Lung (tissue), 17 donors: ENCODE measurements at places on chromosomes 16 and 17. TPM values are rescaled to one million over a fixed set of nuclear protein-coding genes. Genes with fewer than 3 reads are reported as not detected.

GRCh38 chr17:77269696-77270681, 129.2 kb downstream of the SEC14L1 start:
- no peak overlapping the region for H3K4me3 ChIP-seq
- H3K4me1 ChIP-seq: no peaks in the 10 kb centered on the region
- H3K36me3 ChIP-seq: no peaks in the 10 kb centered on the region
- H3K27ac ChIP-seq: no peak overlapping the region

DNA sequence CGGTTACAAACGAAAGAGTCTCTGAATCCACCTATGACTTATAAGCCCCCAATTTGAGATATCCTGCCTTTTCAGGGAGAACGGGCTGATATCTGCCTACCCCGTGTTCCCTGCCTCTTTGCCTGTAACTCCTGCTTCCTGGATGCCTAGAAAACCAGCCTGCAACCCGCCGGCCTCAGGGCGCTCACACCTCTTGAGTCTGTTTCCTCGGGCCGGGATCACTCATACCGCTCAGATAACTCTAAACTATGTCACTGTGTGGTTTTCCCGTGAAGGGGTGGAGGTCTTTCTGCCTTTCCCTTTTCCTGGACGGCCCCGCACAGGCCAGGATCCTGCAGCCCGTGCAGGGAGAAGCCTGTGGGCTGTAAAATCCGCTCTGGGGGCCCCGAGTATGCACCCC, 10.4 kb downstream of the RPUSD1 start:
- no peak for DNase-seq
- H3K27me3 ChIP-seq: peaks cover 5% of the 10 kb centered on the region
- H3K27ac ChIP-seq: no peak overlapping the region
- no peaks in the 10 kb centered on the region for H3K36me3 ChIP-seq
- H3K4me1 ChIP-seq: no peaks in the 10 kb centered on the region
- no peak overlapping the region for H3K4me3 ChIP-seq

Gene TLCD2
- total RNA-seq: 13.3 TPM

GRCh38 chr17:31452101-31452500, 60.6 kb downstream of the RAB11FIP4 start:
- H3K4me1 ChIP-seq: peaks cover 4% of the 10 kb centered on the region
- no peak for DNase-seq
- no peaks in the 10 kb centered on the region for H3K27me3 ChIP-seq
- H3K4me3 ChIP-seq: no peak overlapping the region

Gene KRT33B
- total RNA-seq: not detected

Gene KCNH6
- 1.6 TPM for total RNA-seq

DNA sequence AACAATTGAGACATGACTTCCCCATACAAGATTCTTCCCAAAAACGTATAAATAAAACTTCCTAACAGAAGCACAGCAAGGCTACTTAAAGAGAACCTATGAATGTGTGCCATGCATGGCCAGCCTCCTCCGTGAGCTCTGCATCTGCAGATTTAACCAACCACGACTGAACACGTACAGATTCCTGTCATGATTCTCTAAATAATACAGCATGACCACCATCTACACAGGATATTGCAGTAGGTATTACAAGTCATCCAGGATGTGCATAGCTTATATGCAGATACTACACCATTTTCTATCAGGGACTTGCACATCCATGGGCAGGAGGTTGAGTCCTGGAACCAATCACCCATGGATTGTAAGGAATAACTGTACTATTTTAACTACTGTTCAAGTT, 1.4 kb upstream of the QRICH2 start:
- no peaks in the 10 kb centered on the region for H3K27me3 ChIP-seq
- H3K4me1 ChIP-seq: no peaks in the 10 kb centered on the region
- no peak for DNase-seq

DNA sequence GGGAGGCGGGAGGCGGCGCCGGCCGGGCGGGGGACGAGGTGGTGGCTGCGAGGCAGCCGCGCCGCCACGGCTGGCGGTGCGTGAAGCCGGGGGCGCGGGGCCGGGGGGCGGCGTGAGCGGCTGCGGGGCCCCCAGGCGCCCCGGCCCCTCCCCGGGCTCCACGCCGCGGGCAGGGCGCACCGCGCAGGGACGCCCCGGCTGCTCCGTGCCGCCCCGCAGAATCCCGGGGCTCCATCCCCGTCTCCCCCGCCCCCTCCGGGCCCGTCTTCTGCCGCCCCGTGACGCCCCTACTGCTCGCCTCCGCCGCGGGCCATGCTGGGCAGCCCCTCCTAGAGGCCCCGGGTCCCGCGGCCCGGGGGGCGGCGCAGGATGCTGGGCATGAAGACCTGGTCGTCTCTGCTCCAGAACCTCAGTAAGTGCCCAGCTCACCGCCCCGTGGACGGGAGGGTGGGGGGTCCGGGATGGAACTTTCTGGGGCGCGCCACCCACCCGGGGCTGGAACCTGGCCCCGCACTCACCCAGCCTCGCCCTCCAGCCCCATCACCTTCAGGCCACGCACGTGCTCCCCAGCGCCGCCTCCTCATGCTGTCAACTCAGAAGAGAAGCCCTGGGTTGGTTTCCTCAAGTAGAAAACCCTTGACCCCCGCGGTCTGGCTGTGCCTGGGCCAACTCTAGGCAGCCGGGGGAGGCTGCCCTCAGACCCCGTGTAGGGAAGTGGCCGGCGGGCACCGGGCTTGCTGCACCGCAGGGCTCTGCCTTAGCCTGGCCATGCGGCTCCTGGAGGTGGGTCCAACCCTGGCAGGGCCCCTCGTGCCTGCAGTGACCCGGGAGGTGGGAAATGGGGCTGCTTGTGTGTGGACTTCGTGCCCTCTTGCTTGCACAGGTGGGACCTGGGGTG, 150.2 kb upstream of the GSE1 start:
- peak; percentile 28 for DNase-seq
- no peak overlapping the region for H3K27ac ChIP-seq
- H3K4me1 ChIP-seq: peaks cover 43% of the 10 kb centered on the region
- H3K36me3 ChIP-seq: peaks cover 2% of the 10 kb centered on the region
- no peak overlapping the region for H3K4me3 ChIP-seq

- no peak overlapping the region for H3K27ac ChIP-seq
- no peaks in the 10 kb centered on the region for H3K27me3 ChIP-seq
- peak; percentile 63 for DNase-seq
- no peaks in the 10 kb centered on the region for H3K36me3 ChIP-seq
- no peaks in the 10 kb centered on the region for H3K4me1 ChIP-seq
Measured at GRCh38 chr16:68590201-68590994, 51.3 kb downstream of the ZFP90 start.

Gene LGALS9B
- total RNA-seq: 0.83 TPM

Gene MPV17L
- 7.0 TPM for total RNA-seq

- H3K27ac ChIP-seq: no peak overlapping the region
- no peak for DNase-seq
- no peaks in the 10 kb centered on the region for H3K27me3 ChIP-seq
- H3K36me3 ChIP-seq: no peaks in the 10 kb centered on the region
- no peak overlapping the region for H3K4me3 ChIP-seq
Measured at GRCh38 chr17:9473711-9474110, 101.9 kb downstream of the STX8 start.

GRCh38 chr17:39872751-39873150, 4.7 kb downstream of the ZPBP2 start:
- no peak overlapping the region for H3K27ac ChIP-seq
- H3K36me3 ChIP-seq: no peaks in the 10 kb centered on the region
- no peak for DNase-seq
- H3K27me3 ChIP-seq: no peaks in the 10 kb centered on the region

DNA sequence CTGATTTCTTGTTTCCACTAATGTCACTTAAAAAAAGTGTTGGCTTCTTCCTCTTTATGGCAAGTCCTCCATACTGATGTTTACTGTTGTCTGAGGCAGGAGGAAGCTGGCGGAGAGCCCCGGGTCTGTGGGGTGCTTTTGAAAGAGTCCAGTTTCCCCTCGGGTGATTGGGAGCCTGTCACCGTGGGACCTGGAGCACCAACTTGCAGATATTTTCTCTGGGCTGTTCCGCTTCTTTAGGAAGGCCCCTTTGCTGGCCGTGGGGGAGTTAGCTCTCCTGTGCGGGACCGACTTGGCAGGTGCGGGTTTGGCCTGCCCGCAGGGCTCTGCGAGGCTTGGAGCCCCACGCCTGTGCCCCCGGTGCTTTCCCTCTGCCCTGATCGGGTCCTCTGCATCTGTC, 3.1 kb downstream of the BANP start:
- H3K27me3 ChIP-seq: no peaks in the 10 kb centered on the region
- no peak overlapping the region for H3K27ac ChIP-seq
- H3K4me1 ChIP-seq: peaks cover 38% of the 10 kb centered on the region
- H3K4me3 ChIP-seq: no peak overlapping the region

DNA sequence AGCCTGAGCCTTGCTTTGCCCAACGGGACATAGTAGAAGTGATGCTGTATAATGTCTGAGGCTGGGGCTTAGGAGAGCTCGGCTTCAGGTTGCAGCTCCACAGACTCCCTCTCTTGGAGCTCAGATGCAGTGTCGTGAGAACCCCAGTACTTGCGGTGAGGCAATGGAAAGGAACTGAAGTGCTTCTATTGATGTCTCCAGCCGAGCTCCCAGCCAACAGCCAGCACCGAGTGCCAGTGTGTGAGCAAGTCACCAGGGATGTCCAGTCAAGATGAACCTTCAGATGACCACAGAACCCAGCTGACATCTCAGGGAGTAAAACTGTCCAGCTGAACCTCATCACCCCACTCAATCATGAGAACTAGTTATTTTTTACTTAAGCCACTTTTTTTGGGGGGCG, 268.1 kb downstream of the IRF8 start:
- no peaks in the 10 kb centered on the region for H3K4me1 ChIP-seq
- no peak overlapping the region for H3K4me3 ChIP-seq
- H3K36me3 ChIP-seq: no peaks in the 10 kb centered on the region
- no peaks in the 10 kb centered on the region for H3K27me3 ChIP-seq

DNA sequence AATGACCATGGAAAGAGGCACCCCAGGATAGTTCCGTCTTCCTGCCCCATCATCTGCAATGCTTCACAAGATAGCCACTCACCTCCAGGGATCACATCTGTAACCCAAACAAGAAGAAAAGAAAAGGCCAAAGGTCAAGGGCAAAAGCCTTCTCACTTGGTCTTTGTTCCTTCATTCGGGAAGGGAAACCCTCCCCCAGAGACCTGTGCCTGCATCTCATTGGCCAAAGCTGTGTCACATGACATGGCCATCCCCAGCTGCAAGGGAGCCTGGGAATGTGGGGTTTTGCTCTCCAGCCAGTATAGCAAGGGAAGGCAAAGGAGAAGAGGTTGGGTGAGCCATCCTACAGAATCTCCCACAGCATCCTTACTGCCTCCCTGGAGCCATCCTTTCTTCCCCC, 47.9 kb downstream of the NOL11 start:
- DNase-seq: no peak
- no peak overlapping the region for H3K4me3 ChIP-seq
- no peak overlapping the region for H3K27ac ChIP-seq

DNA sequence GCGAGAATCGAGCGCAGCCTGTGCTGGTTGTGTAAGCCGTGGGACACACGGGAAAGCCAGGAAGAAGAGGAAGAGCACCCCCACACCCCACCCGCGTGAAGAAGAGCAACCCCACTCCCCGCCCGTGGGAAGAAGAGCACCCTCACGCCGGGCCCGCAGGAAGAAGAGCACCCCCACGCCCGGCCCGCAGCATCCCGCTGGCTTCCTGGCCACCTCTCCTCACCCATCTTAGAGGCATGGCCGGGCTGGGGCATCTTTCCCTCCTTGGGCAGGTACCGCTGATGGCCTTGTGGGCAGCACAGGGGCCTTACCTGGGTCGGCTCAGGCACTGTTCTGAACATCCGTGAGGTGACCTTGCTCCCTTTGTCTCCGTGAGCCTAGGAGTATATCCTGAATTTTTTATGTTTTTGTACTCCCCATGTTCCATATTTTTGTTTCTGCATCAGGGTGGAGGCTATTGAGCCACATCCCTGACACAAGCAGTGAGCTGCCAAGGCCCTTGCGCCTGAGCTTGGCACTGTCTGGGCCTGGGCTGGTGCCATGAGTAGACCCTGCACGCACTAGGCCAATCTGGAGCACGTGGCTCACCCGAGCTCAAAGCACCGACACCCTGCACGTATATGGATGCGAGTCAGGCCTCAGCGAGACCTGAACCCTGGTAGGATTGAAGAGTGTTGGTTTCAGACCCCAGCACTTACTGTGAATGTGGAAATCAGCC, 71.4 kb upstream of the KCTD5 start:
- H3K36me3 ChIP-seq: peaks cover 5% of the 10 kb centered on the region
- no peaks in the 10 kb centered on the region for H3K4me1 ChIP-seq
- H3K27me3 ChIP-seq: no peaks in the 10 kb centered on the region
- no peak overlapping the region for H3K27ac ChIP-seq
- no peak for DNase-seq
- H3K4me3 ChIP-seq: no peak overlapping the region

GRCh38 chr16:8885674-8886592, 3.8 kb downstream of the LITAFD start:
- no peaks in the 10 kb centered on the region for H3K27me3 ChIP-seq
- peaks cover 6% of the 10 kb centered on the region for H3K36me3 ChIP-seq
- DNase-seq: peak; percentile 18
- H3K27ac ChIP-seq: no peak overlapping the region
- no peak overlapping the region for H3K4me3 ChIP-seq

- peaks cover 58% of the 10 kb centered on the region for H3K36me3 ChIP-seq
- no peaks in the 10 kb centered on the region for H3K4me1 ChIP-seq
- no peak overlapping the region for H3K4me3 ChIP-seq
- H3K27ac ChIP-seq: no peak overlapping the region
- no peaks in the 10 kb centered on the region for H3K27me3 ChIP-seq
Measured at GRCh38 chr17:41973408-41973811, 6.8 kb downstream of the CNP start.

DNA sequence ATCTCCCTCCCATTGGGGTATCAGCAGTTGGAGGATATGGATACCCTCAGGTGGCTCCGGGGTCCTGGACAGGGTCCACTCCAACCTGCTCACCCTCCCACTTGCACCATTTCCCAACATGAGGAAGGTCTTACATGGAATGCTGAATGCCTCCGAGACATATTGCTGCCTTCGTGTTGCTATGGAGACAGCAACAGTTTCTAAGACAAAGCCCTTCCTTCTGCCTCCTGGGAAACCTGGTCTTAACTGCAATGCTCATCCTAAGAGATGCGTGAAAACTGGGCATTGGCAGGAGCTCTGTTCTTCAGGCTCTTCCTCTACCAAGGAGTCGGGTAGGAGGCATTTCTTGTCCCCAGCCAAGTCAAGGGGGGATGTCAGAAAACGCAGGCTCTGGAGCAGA, 45.2 kb downstream of the ST3GAL2 start:
- H3K36me3 ChIP-seq: no peaks in the 10 kb centered on the region
- H3K4me1 ChIP-seq: no peaks in the 10 kb centered on the region
- no peaks in the 10 kb centered on the region for H3K27me3 ChIP-seq
- H3K4me3 ChIP-seq: no peak overlapping the region
- H3K27ac ChIP-seq: no peak overlapping the region

DNA sequence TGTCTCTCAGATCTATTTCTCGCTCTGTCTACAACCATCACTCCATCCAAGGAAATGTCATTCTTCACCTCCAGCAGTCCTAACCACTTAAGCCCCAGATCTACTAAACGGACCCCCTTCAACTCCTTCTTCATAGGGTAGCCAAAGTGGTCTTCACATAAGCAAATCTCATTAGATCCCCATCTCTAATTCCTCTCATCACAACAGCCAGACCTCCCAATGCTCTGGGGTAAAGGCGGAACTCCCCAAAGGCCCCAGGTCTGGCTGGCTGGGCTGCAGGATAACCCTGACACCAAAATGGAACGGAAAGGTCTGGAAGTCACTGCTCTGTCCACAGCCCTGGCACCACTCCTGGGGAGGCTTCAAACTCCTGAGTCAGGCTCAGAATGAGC, 11.1 kb downstream of the ST3GAL2 start:
- peaks cover 35% of the 10 kb centered on the region for H3K4me1 ChIP-seq
- DNase-seq: no peak
- no peaks in the 10 kb centered on the region for H3K27me3 ChIP-seq
- H3K4me3 ChIP-seq: no peak overlapping the region
- H3K27ac ChIP-seq: peak overlapping the region; percentile 76
